ENCODE measurements at places on chromosomes 12 and 14.
A peak's percentile ranks its signal among the peaks of the same experiment; 100 is the strongest.

- peak; percentile 80 for DNase-seq
These were observed 6.2 kb downstream of the DUSP6 start for GRCh38 chr12:89345830-89346740.

- DNase-seq: no peak
These were observed 326.6 kb downstream of the KCNH5 start for GRCh38 chr14:62718629-62719028.

DNA sequence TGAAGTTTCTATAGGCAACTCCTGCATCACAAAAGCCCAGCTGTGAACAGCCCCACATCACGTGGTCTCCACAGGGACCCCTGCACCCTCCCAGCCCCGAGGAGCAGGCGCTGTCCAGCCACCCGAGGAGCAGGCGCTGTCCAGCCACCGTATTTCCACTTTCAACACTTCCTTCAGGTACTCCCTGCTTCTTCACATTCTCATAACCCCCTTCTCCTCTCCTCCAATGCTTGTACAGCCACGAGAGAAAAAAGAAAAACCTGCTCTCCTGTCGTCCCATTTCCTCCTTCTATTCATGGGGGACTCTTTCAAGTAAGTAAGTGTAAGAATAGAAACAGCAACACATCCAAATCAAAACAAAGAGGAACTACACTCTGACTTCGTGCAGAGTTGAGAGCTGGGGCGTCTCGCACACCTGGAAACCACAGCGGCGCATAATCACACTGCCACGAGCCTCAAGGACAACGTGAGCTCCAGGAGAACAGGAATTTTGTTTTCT is 11.9 kb downstream of the CDC42BPB start:
- no peak for DNase-seq

- DNase-seq: no peak
These were observed 15.7 kb upstream of the FBRSL1 start for GRCh38 chr12:132474237-132474741.

DNA sequence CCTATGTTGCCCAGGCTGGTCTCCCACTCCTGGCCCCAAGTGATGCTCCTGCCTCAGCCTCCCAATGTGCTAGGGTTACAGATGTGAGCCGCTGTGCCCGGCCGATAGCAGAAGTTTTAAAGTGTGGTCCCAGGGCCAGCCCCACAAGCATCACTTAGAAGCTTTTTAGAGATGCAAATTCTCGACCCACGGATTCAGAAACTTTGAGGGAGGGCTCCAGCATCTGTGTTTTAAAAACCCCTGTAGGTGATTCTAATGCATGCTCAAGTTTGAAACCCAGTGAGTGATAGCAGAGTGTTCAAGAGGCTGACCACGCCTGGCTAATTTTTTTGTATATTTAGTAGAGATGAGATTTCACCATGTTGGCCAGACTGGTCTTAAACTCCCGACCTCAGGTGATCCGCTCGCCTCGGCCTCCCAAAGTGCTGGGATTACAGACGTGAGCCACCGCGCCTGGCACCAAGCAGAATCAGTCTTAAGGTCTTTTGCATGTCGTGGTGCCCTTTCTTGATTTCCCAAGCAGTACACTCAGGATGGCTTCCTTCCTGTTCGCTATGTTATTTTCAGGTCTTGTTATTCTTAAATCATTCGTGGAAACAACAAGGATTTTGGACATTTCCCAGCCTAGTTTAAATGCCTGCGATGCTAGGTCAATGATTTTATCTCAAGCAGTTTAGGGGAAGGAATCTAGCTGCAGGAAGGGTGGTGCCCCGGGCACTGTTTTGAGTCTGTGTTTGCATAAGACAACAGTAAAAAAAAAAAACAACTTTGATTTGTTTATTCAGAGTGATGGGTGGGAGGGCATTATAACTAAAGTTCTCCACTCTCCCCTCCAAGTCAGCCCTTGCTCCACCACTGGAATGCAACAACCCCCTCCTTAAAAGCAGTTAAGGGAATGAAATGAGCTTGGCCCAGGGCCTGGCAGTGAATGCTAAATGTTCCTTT is 9.2 kb upstream of the RILPL2 start:
- no peak for DNase-seq

DNA sequence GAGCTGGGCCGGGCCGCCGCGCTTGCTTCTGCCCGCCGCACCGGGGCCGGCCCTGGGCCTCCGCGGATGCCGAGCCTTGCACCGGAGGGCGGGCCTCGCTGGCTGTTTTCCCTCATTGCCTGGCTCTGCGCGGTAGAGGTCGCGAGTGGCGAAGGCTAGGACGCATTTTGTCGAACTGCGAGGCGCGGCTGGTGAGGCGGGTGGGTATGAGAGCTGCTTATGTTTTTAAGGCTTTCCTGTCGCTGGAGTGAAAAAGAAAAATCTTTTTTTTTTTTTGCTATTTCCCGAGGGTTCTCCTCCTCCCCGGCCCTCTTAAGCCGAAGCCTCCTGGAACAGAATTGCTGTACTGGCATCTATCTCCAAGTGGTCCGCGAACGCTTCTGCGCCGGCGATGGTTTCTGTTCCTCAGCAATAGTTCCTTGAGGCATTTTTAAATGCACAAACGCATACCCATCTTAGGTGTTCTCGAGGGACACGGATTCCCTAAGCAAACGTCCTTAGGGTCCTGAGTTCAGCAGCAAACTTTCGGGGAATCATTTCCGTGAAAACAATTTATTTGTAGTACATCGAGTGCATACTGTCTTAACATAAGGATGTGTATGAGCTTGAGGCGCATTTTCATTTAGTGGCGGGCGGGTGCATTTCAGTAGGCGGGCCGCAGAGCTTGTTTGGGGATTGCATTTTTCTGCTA is 631 bp downstream of the RESF1 start:
- peak; percentile 80 for DNase-seq

- no peak for DNase-seq
These were observed 192.1 kb upstream of the GARIN6 start for GRCh38 chr12:99455350-99456035.

DNA sequence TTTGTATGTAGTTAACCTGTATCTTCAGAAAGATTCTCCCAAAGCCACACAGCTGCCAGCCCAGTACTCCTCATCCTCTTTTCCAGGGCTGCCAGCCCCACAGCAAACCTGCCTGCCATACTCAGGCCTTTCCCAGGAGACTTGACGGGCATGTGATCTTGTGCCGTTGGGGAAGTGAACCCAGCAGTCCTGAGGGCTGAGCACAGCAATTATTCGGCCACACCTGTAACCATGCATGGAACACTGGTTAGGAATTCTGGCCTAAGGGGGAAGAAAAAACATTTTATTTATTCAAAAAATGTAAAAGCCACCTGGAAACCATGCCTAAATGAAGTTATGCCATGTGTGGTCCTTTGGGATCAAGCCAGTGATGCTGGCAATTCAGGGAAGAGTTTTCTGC is 145.3 kb downstream of the GRIN2B start:
- no peak for DNase-seq

- DNase-seq: no peak
These were observed 99.3 kb upstream of the RFLNA start for GRCh38 chr12:124195567-124195942.

GRCh38 chr12:43852744-43853143 is 16.9 kb downstream of the TMEM117 start:
- DNase-seq: no peak

DNA sequence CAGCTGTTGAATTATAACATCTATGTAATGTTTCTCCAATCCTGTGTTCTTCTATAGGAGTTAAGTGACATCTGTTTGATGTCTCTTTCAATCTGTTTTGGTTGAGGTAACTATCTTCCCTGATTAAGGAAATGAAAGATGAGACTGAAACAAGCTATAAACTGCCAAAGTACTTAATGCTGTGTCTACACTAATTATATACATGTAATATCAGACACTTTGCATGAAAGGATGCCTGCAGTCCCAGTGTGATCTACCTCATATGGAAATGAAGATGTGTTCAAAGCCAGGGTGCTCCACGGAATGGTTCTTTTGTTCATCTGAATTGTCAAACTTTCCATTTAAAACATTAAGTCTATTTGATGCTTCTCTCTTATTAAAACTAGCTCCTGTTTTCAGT is 958.3 kb downstream of the GALC start:
- no peak for DNase-seq

DNA sequence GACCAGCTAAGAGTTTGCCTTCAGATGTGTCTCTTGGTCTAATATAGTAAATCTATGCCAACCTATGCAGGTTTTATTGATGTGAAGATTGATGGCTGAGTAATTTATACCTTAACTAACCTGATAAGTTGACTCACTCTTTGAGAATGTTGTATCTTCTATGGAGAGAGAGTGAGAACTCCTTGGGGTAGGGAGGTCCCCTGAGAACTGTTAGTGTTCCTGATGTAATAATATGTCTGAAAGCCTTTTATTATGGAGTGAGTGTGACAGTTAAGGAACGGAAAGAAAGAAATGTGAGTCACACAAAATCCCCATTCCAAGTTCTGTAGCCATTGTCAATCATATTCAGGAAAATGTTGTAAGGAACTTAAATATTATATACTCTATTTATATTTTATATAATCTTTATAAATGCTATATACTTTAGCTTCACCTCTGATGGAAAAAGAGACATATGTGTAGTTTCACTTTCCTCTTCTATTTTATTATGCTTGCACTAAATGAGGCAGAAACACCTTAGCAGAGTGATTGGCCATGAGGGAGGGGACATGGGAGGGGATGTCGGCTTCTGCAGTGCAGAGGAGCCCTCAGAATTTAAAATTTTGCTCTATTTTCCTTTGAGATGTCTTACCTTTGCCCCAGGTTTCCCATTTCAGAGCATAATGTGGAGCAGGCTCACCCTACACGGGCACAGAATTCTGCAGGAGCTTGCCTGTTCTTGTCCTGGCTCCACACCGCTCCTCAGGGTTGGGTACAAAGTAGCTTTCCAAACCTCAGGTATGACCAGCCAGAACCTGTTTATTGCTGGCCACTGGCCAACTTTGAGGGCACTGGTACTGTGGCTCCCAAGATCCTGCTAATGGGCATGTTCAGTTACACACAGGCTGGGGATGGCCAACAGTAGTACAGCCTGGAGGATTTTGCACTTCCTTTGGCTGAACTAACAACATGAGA is 57.7 kb downstream of the ARF6 start:
- DNase-seq: no peak

GRCh38 chr12:67649261-67649569 is 670 bp downstream of the DYRK2 start:
- no peak for DNase-seq

DNA sequence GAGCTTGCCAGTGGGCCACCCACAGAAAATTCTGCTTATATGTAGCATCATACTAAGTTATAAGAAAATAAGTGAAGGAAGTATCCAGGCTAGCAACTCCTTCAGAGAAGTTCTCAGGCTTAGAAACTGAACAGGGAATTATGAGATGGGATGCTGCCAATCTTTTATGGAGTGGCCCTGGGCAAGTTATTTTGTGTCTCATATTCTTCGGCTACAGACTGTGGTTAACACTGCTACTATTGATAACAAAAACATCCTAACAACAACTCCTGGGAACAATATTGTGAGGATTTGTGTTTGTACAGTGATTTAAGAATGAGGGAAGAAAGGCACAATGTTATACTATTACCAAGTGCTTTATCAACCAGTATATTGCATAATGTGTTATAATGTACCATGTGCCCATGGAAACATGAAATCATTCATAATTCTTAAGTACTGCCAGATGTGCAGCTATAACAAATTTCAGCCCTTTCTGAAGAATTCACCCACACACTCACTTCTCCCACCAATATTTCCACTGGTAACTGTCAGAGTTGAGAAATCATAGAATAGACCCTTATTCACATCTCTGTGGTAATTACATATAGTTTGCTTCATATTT is 113.3 kb upstream of the SOX5 start:
- no peak for DNase-seq

DNA sequence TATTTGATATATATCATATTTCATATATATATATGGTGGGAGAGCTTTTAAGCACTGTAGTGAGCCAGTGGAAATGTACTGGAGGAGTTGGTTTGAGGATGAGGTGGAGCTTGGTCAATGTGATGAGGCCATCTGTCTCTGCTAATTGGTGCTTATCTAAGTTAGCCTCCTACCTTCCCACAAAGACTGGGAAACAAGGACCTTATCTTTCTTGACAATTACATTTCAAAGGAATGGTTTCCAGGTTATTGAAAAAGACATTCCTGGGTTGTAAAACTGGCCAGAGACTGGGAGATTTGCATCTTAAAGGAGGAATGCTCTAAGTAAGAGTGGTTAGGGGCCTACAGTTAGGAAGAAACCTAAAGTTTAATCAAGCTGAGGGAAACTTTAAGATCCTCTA is 212.8 kb upstream of the SYT1 start:
- DNase-seq: no peak

Data from SW 1271 (cell line).